Glutamatergic neuron (in vitro differentiated cells): ENCODE measurements at places on chromosomes 12 and 14. TPM values are rescaled to one million over a fixed set of nuclear protein-coding genes. Genes with fewer than 3 reads are reported as not detected.
A peak's percentile ranks its signal among the peaks of the same experiment; 100 is the strongest.

GRCh38 chr14:104265918-104266630 lies 127.7 kb downstream of the KIF26A start:
- no peak overlapping the region for H3K27ac ChIP-seq
- H3K36me3 ChIP-seq, result peaks cover 2% of the 10 kb centered on the region
- H3K27me3 ChIP-seq, result peaks cover 11% of the 10 kb centered on the region

GRCh38 chr14:21309238-21309636 lies 29.4 kb downstream of the RPGRIP1 start:
- DNase-seq, result no peak
- H3K4me3 ChIP-seq, result peak overlapping the region; percentile 95
- H3K36me3 ChIP-seq, result no peaks in the 10 kb centered on the region
- H3K4me1 ChIP-seq, result peaks cover 4% of the 10 kb centered on the region
- peak overlapping the region; percentile 50 for H3K27ac ChIP-seq

GRCh38 chr12:25655702-25656101 lies 102.6 kb upstream of the LMNTD1 start:
- DNase-seq, result no peak
- H3K27ac ChIP-seq, result no peak overlapping the region
- peaks cover 45% of the 10 kb centered on the region for H3K4me1 ChIP-seq
- H3K27me3 ChIP-seq, result peaks cover 4% of the 10 kb centered on the region
- H3K36me3 ChIP-seq, result peaks cover 7% of the 10 kb centered on the region
- H3K4me3 ChIP-seq, result no peak overlapping the region

RHOJ gene
- total RNA-seq, result not detected

GRCh38 chr12:61808856-61809255 lies 451.3 kb upstream of the USP15 start:
- no peaks in the 10 kb centered on the region for H3K36me3 ChIP-seq
- no peak overlapping the region for H3K4me3 ChIP-seq
- no peaks in the 10 kb centered on the region for H3K27me3 ChIP-seq
- H3K27ac ChIP-seq, result no peak overlapping the region
- H3K4me1 ChIP-seq, result no peaks in the 10 kb centered on the region

- H3K27me3 ChIP-seq, result peaks cover 1% of the 10 kb centered on the region
- H3K4me1 ChIP-seq, result no peaks in the 10 kb centered on the region
- no peak overlapping the region for H3K4me3 ChIP-seq
- H3K27ac ChIP-seq, result no peak overlapping the region
Observed at GRCh38 chr14:91732859-91733477, 1.1 kb upstream of the CATSPERB start.

- H3K27ac ChIP-seq, result peak overlapping the region; percentile 81
- no peak for DNase-seq
- peaks cover 6% of the 10 kb centered on the region for H3K4me1 ChIP-seq
- H3K27me3 ChIP-seq, result no peaks in the 10 kb centered on the region
- peaks cover 5% of the 10 kb centered on the region for H3K36me3 ChIP-seq
Observed at GRCh38 chr12:53585448-53586125, 40.6 kb downstream of the ATF7 start.

DNA sequence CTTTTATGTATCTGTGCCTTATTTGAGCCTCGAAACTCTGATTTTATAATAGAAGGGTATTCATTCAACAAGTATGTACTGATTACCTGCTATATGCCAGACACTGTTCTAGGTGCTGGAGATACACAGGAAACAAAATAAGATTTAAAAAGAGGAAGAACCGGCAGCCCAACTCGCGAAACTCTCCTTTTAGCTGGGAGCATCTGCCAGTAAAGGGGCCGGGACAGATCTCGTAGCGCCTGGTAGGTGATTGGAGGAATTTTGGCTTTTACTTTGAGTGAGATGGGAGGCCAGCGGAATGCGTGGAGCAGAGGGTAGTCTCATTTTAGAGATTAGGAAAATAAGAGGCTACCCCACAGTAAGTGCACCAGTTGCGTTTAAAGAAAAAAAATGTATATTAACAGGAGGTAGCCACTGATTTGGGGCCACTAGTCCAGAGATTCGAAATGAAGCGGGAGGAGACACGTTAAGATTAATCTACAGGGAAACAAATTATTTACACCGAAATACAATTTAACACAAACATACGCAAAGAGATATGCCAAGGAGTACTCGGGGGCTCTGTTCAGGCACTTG lies 520 bp upstream of the MON2 start:
- H3K27ac ChIP-seq, result peak overlapping the region; percentile 71
- H3K4me3 ChIP-seq, result peak overlapping the region; percentile 80
- peaks cover 5% of the 10 kb centered on the region for H3K4me1 ChIP-seq
- H3K27me3 ChIP-seq, result no peaks in the 10 kb centered on the region
- peaks cover 4% of the 10 kb centered on the region for H3K36me3 ChIP-seq

DNA sequence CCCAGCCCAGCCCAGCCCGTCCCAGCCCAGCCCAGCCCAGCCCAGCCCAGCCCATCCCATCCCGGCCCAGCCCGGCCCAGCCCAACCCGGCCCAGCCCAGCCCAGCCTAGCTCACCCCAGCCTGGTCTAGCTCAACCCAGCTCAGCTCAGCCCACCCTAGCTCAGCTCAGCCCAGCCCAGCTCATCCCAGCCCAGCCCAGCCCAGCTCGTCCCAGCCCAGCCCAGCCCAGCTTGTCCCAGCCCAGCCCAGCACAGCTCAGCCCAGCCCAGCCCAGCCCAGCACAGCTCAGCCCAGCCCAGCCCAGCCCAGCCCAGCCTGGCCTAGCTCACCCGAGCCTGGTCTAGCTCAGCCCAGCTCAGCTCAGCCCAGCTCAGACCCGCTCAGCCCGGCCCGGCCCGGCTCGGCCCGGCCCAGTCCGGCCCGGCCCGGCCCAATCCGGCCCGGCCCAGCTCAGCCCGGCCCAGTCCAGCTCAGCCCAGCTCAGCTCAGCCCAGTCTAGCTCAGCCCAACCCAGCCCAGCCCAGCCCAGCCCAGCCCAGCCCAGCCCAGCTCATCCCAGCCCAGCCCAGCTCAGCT lies 184.7 kb downstream of the TMEM121 start:
- no peaks in the 10 kb centered on the region for H3K36me3 ChIP-seq
- no peaks in the 10 kb centered on the region for H3K27me3 ChIP-seq
- no peak for DNase-seq
- no peaks in the 10 kb centered on the region for H3K4me1 ChIP-seq

- no peak within 1 kb of the TSS for H3K4me3 ChIP-seq
- no peak for DNase-seq
- peaks cover 2% of the 10 kb centered on the region for H3K27me3 ChIP-seq
- no peaks in the 10 kb centered on the region for H3K36me3 ChIP-seq
- H3K27ac ChIP-seq, result no peak within 1 kb of the TSS
- no peaks in the 10 kb centered on the region for H3K4me1 ChIP-seq
Observed at GRCh38 chr14:94388384-94389103, at the start of gene SERPINA1. TSS of gene SERPINA1 (minus strand) at chr14:94388602. CDS start at chr14:94383237, 5,365 bp downstream.

- peaks cover 21% of the 10 kb centered on the region for H3K27me3 ChIP-seq
- no peaks in the 10 kb centered on the region for H3K36me3 ChIP-seq
- H3K4me1 ChIP-seq, result peaks cover 33% of the 10 kb centered on the region
- peak overlapping the region; percentile 94 for H3K27ac ChIP-seq
Observed at GRCh38 chr12:56629459-56630179, 507 bp downstream of the BAZ2A start.

ASPG gene
- total RNA-seq, result not detected

- H3K4me1 ChIP-seq, result peaks cover 26% of the 10 kb centered on the region
- DNase-seq, result no peak
- no peak overlapping the region for H3K4me3 ChIP-seq
Observed at GRCh38 chr14:96739200-96739910, 57.8 kb upstream of the VRK1 start.

GRCh38 chr12:1865284-1865866 lies 45.0 kb downstream of the LRTM2 start:
- peak; percentile 7 for DNase-seq
- H3K27ac ChIP-seq, result no peak overlapping the region
- peaks cover 10% of the 10 kb centered on the region for H3K4me1 ChIP-seq
- H3K4me3 ChIP-seq, result no peak overlapping the region

GRCh38 chr12:15165012-15165659 lies 56.1 kb downstream of the RERG start:
- H3K4me3 ChIP-seq, result no peak overlapping the region
- H3K27me3 ChIP-seq, result peaks cover 8% of the 10 kb centered on the region
- no peak for DNase-seq
- peaks cover 6% of the 10 kb centered on the region for H3K4me1 ChIP-seq
- H3K27ac ChIP-seq, result no peak overlapping the region

GRCh38 chr12:3962631-3963483 lies 89.7 kb upstream of the PARP11 start:
- no peak overlapping the region for H3K4me3 ChIP-seq
- no peaks in the 10 kb centered on the region for H3K36me3 ChIP-seq
- no peak for DNase-seq

DNA sequence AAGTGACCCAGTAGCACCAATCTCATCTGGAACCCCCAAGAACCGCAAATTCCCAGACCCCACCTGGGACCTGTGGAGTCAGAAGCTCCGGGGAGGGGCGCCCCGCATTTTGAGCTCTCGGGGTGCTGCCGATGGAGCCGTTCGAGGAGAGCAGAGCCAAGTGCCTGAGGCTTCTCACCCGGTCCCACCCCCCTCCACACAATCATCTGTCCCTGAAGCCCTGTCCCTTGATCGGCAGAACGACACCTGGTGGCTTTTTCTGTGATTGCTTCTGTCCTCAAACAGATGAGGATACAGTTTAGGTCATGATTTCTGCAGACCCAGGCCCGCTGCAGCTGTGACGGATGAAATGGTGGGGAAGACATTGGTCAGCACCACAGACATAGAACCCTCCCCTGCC lies 74.7 kb downstream of the NOC4L start:
- peaks cover 18% of the 10 kb centered on the region for H3K27me3 ChIP-seq
- H3K27ac ChIP-seq, result no peak overlapping the region
- no peak overlapping the region for H3K4me3 ChIP-seq
- no peak for DNase-seq

DNA sequence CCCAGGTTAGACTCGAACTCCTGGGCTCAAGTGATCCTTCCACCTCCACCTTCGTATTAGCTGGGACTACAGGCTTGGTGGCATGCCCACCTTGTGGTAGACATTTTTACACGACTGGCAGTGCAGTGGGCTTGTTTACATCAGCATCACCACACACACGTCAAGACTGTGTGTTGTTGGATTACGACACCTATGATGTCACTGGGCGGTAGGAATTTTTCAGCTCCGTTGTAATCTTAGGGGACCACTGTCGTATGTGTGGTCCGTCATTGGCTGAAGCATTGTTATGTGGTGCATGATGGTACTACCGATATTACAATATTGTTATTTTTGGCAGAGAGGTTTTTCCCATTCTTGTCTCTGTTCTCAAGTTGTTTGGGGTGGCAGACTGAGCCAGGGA lies 50.7 kb downstream of the TSPAN9 start:
- no peak overlapping the region for H3K4me3 ChIP-seq
- H3K27me3 ChIP-seq, result peaks cover 5% of the 10 kb centered on the region
- H3K4me1 ChIP-seq, result peaks cover 30% of the 10 kb centered on the region
- peaks cover 10% of the 10 kb centered on the region for H3K36me3 ChIP-seq
- DNase-seq, result no peak

GRCh38 chr14:71371711-71372396 lies 464.6 kb downstream of the PCNX1 start:
- no peaks in the 10 kb centered on the region for H3K36me3 ChIP-seq
- H3K27me3 ChIP-seq, result no peaks in the 10 kb centered on the region
- no peak overlapping the region for H3K4me3 ChIP-seq
- no peaks in the 10 kb centered on the region for H3K4me1 ChIP-seq
- H3K27ac ChIP-seq, result no peak overlapping the region
- no peak for DNase-seq

HOXC12 gene
- not detected for total RNA-seq

DNA sequence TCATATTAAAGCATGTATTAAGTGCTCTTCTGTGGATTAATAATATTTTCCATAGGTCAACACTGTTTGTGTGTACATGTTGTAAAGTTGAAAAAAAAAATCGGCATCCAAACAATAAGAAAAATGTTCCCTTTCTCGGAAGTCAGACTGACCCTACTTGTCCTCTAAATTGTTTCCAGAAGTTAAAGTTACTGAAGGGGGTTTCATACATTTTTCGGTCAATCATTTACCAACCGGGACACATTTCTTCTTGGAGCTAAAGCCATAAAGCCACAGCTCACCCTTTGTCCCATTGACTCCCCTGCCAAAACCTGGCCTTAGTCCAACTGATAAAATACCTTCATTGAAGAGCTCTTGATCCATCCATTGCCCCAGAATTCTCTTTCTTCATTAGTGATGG lies 230.0 kb downstream of the ANO2 start:
- no peak for DNase-seq
- H3K4me1 ChIP-seq, result no peaks in the 10 kb centered on the region
- no peak overlapping the region for H3K27ac ChIP-seq
- no peaks in the 10 kb centered on the region for H3K36me3 ChIP-seq
- peaks cover 2% of the 10 kb centered on the region for H3K27me3 ChIP-seq

DNA sequence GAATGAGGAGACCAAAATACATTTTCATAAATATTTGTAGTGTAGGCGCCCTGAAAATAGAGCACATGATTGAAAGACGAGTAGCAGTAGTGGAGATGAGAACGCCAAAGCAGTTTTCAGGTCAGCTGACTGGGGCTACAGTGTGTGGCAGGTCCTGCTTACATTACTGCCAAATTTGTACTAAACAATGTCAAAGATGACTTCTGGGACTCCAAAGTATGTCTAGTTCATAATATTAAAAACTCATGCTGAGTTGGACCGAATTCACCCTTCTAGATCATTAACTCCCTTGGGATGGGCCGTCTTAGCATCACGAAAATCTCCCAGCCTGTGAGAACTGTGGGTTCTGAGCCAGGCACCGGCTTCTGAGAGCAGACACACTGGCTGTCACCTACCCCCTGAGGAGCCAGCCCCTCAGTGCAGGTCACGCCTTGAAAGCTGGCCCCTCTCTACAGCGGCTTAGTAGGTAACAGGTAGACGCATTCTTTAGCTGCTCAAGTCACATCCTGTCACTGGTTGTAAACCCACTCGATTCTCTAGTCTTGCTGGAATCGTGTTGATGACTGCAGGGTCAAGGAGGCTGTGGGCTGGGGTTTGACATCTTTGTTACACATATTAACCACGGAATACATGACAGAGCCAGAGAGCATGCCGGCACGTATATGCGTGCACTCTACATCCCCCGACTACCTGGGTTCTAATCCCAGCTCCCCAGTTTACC lies 210.4 kb downstream of the ETV6 start:
- no peak overlapping the region for H3K4me3 ChIP-seq
- H3K27me3 ChIP-seq, result peaks cover 3% of the 10 kb centered on the region
- H3K36me3 ChIP-seq, result no peaks in the 10 kb centered on the region
- no peak overlapping the region for H3K27ac ChIP-seq

GRCh38 chr12:18486036-18486435 lies 224.7 kb downstream of the PIK3C2G start:
- H3K4me1 ChIP-seq, result peaks cover 2% of the 10 kb centered on the region
- H3K27me3 ChIP-seq, result no peaks in the 10 kb centered on the region
- DNase-seq, result no peak

DNA sequence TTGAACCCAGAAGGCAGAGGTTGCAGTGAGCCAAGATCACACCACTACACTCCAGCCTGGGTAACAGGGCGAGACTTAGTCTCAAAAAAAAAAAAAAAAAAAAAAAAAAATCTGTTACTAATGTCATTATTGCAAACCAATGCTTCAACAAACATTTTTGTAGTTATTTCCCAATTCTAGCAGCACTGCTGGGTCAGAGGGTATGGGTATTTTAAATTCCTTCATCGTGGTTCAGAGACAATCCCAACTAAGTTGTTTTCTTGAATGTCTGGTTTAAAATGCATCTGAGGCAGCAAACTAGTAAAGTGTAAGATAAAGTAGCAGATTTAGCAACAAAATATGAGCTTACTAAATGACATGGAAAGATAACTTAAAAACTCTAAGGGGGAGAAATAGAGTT lies 65.6 kb downstream of the FERMT2 start:
- no peak for DNase-seq
- no peak overlapping the region for H3K27ac ChIP-seq
- peaks cover 3% of the 10 kb centered on the region for H3K4me1 ChIP-seq

- no peak overlapping the region for H3K4me3 ChIP-seq
- no peaks in the 10 kb centered on the region for H3K36me3 ChIP-seq
- H3K27ac ChIP-seq, result no peak overlapping the region
- H3K4me1 ChIP-seq, result no peaks in the 10 kb centered on the region
Observed at GRCh38 chr12:62332598-62332997, 72.4 kb downstream of the USP15 start.
